Fibroblast of lung (primary cell): ENCODE measurements at places on chromosomes 5 and 9. TPM values are rescaled to one million over a fixed set of nuclear protein-coding genes. Genes with fewer than 3 reads are reported as not detected.
A peak's percentile ranks its signal among the peaks of the same experiment; 100 is the strongest.

DNA sequence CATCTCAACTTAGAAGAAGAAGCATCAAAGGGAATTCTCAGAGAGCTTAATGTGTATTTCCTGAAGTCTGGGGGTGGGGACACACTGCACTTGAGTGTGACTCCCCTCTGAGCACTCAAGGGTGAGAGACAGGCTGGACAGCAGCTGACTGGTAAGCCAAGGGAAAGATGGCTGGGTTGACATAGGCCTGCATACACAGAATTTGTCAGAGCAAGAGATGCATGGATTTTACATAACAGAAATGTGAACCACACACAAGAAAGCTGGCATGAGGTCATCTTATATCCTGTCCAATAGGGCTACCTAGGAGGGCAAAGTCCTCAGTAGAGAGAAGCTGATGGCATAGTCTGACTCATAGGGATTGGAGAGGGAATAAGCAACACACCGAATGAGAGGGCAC lies 114.3 kb upstream of the EPB41L4A start:
- no peaks in the 10 kb centered on the region for H3K36me3 ChIP-seq
- H3K27me3 ChIP-seq, result no peaks in the 10 kb centered on the region
- no peak overlapping the region for H3K27ac ChIP-seq
- no peaks in the 10 kb centered on the region for H3K4me1 ChIP-seq
- DNase-seq, result no peak

GRCh38 chr9:131625790-131626670 lies 80.7 kb downstream of the PRRT1B start:
- H3K36me3 ChIP-seq, result peaks cover 14% of the 10 kb centered on the region
- DNase-seq, result peak; percentile 19
- H3K27ac ChIP-seq, result no peak overlapping the region
- H3K4me1 ChIP-seq, result no peaks in the 10 kb centered on the region

GRCh38 chr5:56737002-56737621 lies 78.2 kb upstream of the MAP3K1 start:
- no peak overlapping the region for H3K4me3 ChIP-seq
- no peaks in the 10 kb centered on the region for H3K4me1 ChIP-seq
- H3K36me3 ChIP-seq, result no peaks in the 10 kb centered on the region
- peak; percentile 23 for DNase-seq

GRCh38 chr9:99130069-99130468 lies 25.2 kb downstream of the TGFBR1 start:
- no peak overlapping the region for H3K27ac ChIP-seq
- H3K36me3 ChIP-seq, result no peaks in the 10 kb centered on the region
- no peak for DNase-seq
- H3K4me1 ChIP-seq, result peaks cover 5% of the 10 kb centered on the region
- H3K27me3 ChIP-seq, result no peaks in the 10 kb centered on the region

DNA sequence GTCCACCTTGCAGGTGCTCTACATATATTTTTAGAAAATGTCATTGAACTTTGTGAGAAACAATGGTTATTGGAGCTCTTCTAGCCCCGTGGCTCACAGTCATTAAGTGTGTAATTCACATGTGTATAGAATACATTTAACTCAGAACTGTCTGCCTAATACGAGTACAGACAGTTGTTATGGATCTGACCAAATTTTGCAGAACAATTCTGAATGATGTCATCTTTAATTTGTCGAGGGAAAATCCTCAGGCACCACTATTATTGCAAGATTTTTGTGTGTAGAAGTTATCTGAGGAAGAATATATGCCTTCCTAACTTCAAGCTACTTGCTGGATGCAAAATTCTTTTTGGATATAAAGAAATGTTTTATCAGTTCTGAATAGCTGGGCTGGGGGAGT lies 216.9 kb downstream of the CD180 start:
- H3K4me1 ChIP-seq, result no peaks in the 10 kb centered on the region
- H3K27ac ChIP-seq, result no peak overlapping the region
- H3K36me3 ChIP-seq, result no peaks in the 10 kb centered on the region
- DNase-seq, result no peak

GRCh38 chr5:158943057-158943456 lies 156.7 kb downstream of the EBF1 start:
- H3K36me3 ChIP-seq, result no peaks in the 10 kb centered on the region
- no peak overlapping the region for H3K4me3 ChIP-seq
- H3K27me3 ChIP-seq, result no peaks in the 10 kb centered on the region

DNA sequence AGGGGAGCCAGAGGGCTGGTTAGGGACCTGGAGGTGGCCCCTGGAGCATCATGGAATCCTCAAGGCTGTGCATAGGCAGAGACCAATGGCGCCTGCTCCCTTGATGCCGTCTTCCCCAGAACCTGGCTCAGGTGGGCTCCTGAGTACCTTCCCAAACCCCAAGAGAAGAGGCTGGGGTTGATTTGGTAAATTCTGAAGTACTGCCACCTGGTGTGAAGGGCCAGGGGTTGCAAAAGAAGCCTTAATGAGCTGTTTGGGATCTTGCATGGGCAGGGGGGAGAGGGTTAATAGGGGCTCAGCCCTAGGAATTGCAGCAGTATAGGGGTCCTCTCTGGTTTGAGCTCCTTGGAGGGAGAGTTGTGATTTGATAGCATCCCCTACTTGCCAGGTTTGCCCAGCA lies 52.1 kb downstream of the CYSTM1 start:
- DNase-seq, result no peak
- H3K27me3 ChIP-seq, result no peaks in the 10 kb centered on the region
- H3K27ac ChIP-seq, result no peak overlapping the region
- peaks cover 11% of the 10 kb centered on the region for H3K4me1 ChIP-seq
- H3K36me3 ChIP-seq, result no peaks in the 10 kb centered on the region

- no peaks in the 10 kb centered on the region for H3K36me3 ChIP-seq
- H3K4me3 ChIP-seq, result no peak overlapping the region
- H3K4me1 ChIP-seq, result no peaks in the 10 kb centered on the region
- peak; percentile 25 for DNase-seq
Observed at GRCh38 chr5:88792144-88792840, 90.7 kb downstream of the MEF2C start.

DNA sequence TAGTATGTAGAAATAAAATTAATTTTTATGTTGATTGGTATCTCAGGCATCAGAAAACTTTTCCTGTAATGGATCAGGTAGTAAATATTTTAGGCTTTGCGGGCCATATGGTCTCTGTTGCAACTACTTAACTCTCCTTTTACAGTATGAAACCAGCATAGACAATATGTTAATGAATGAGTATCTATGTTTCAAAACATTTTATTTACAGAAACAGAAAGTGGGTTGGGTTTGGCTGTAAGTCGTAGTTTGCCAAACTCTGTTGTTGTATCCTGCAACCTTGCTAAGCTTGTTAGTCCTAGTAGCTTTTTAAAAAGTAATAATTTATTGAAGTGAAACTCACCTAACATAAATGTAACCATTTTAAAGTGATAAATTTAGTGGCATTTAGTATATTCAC lies 132.1 kb downstream of the NR3C1 start:
- H3K27me3 ChIP-seq, result no peaks in the 10 kb centered on the region
- H3K36me3 ChIP-seq, result no peaks in the 10 kb centered on the region
- H3K4me3 ChIP-seq, result no peak overlapping the region
- no peak for DNase-seq

GRCh38 chr9:132283863-132284262 lies 70.9 kb downstream of the SETX start:
- no peak overlapping the region for H3K27ac ChIP-seq
- no peak overlapping the region for H3K4me3 ChIP-seq
- peaks cover 10% of the 10 kb centered on the region for H3K36me3 ChIP-seq

The TAL2 gene
- 0.17 TPM in 1 of 2 replicates, not detected in the other for total RNA-seq

The IRF1 gene
- total RNA-seq, result 22.1 and 34.7 TPM in 2 replicates

The NTRK2 gene
- 0.26 and 0.66 TPM in 2 replicates for total RNA-seq

The ARHGEF28 gene
- 10.3 and 34.3 TPM in 2 replicates for total RNA-seq

The CDC37L1 gene
- total RNA-seq, result 15.4 and 16.7 TPM in 2 replicates

The DBH gene
- total RNA-seq, result not detected in 2 replicates

The RGP1 gene
- 10.5 and 14.9 TPM in 2 replicates for total RNA-seq

The SUB1 gene
- total RNA-seq, result 76.5 and 88.0 TPM in 2 replicates
